ENCODE measurements at places on chromosomes 6 and 20.

DNA sequence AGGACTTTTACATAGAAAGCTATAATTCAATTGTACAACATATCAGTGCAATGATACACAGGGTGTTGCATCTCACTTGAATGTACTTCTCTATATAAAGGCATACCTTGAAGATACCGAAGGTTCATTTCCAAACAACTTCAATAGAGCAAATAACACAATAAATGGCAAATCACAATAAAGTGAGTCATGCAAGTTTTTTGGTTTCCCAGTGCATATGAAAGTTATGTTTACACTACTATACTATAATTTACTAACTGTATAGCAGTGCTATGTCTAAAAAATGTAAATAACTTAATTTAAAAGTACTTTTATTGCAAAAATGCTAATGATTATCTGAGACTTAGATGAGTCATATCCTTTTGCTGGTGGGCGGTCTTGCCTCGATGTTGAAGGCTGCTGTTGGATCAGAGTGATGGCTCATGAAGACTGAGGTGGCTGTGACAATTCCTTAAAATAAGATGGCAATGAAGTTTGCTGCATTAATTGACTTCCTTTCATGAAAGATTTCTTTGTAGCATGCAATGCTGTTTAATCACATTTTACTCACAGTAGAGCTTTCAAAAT, 188.8 kb downstream of the TASP1 start:
- no peak for DNase-seq

GRCh38 chr20:63102721-63103375, 96.1 kb upstream of the BHLHE23 start:
- DNase-seq = no peak

GRCh38 chr20:60000271-60001042, 42.2 kb downstream of the CDH26 start:
- no peak for DNase-seq

DNA sequence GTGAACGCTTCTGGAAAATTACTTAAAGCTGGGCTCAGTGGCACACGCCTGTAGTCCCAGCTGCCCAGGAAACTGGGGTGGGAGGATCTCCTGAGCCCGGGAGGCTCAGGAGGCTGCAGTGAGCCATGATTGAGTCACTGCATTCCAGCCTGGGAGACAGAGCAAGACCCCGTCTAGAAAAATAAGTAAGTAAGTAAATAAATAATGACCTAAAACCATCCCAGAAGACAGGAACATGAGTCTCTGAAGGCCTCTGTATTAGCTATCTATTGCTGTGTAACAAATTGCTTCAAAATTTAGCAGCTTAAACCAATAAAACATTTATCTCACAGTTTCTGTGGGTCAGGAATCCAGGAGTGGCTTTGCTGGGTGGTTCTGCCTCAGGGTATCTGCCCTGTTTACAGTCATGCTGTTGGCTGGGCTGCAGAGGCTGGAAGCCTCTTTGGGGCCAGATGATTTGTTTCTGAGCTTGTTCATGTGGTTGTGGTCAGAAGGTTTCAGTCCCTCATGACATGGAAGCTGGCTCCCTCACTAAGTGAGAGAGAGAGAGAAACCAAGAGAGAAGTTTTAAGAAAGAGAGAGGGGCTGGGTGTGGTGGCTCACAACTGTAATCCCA, 48.4 kb upstream of the NCOA3 start:
- no peak for DNase-seq
